ENCODE measurements at places on chromosomes 5 and 9.

GRCh38 chr9:7325995-7326394 is 473.6 kb downstream of the DMAC1 start:
- no peaks in the 10 kb centered on the region for H3K27me3 ChIP-seq
- H3K27ac ChIP-seq = no peak overlapping the region
- H3K4me3 ChIP-seq = no peak overlapping the region
- no peak for DNase-seq
- no peaks in the 10 kb centered on the region for H3K4me1 ChIP-seq

- peaks cover 18% of the 10 kb centered on the region for H3K4me1 ChIP-seq
- H3K27me3 ChIP-seq = no peaks in the 10 kb centered on the region
- DNase-seq = peak; percentile 91
Observed at GRCh38 chr9:133351908-133352634, 4.1 kb downstream of the RPL7A start.

DNA sequence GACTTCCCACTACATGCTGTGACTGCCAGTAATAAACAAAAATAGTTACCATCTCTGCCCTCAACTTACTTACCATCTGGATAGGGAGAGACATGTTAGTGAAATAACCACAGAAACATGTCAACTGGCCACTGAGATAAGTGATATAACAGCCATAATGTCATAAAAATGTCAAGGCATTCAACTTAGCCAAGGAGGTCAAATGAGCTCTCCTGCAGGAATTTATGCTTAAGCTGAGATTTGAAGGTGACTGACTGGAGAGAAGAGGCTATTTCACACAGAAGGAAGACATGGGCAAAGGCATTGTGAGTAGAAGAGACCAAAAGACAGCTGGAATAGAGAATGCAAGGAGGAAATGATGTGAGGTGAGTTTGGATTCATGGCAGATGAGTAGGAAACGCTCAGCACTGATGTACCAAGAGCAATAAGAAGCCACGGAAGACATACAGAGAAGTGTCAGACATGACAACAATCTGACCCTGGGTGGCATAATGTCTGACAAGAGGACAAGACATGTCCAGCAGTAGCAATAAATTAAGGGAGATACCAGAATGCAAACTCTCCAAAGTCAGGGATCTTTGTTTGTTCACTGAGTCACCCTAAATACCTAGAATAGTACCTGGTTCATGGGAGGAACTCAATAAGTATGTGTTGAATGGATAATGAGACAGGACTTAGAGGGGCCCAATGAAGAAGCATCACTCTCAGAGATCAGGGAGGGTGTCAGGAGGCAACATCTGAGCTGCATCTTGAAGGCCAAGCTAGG is 318.8 kb downstream of the ACTL7B start:
- H3K27me3 ChIP-seq = no peaks in the 10 kb centered on the region
- no peaks in the 10 kb centered on the region for H3K4me1 ChIP-seq
- H3K36me3 ChIP-seq = no peaks in the 10 kb centered on the region
- no peak overlapping the region for H3K4me3 ChIP-seq

DNA sequence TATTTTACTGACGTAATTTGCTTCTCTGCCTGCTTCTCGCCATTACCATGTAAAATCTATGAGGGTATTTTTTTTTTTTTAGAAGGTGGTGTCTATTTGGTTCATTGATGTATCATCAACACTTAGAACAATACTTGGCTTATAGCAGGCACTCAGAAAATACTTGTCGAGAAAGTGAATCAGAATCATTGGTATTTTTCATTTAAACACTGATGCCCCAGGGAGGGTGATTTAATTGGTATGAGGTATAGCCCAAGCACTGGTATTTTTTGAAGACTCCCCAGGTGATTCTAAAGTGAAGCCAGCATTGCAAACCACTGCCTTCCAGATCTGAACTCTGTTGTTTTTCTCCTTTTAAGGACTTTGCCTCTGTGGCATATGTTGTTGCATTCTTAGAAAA is 16.6 kb downstream of the PDZD2 start:
- no peak for DNase-seq
- H3K4me1 ChIP-seq = peaks cover 10% of the 10 kb centered on the region
- no peaks in the 10 kb centered on the region for H3K36me3 ChIP-seq
- H3K27me3 ChIP-seq = no peaks in the 10 kb centered on the region
- no peak overlapping the region for H3K4me3 ChIP-seq
- no peak overlapping the region for H3K27ac ChIP-seq

DNA sequence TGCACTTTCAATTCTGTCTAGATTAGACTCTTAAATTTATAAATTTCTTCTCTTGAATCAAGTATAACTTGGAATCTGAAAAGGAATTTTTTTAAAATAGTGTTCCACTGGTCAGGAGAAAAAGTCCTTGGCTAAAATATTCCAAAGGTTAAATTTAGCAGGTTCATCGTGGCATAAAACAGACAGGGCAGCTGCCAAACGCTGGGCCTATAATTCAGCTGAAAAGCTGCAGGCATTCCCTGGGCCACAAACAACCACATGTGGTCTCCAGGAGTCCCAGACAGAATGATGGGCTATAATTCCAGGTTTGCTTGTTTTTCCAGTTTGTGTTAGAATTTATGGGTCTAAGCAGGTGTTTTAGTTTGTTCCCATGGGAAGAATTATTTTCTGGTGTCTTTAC is 71.1 kb upstream of the RETREG1 start:
- H3K36me3 ChIP-seq = peaks cover 77% of the 10 kb centered on the region
- DNase-seq = no peak
- no peaks in the 10 kb centered on the region for H3K27me3 ChIP-seq
- H3K27ac ChIP-seq = no peak overlapping the region
- H3K4me3 ChIP-seq = no peak overlapping the region
- H3K4me1 ChIP-seq = no peaks in the 10 kb centered on the region

- H3K36me3 ChIP-seq = no peaks in the 10 kb centered on the region
- no peak overlapping the region for H3K4me3 ChIP-seq
- no peaks in the 10 kb centered on the region for H3K27me3 ChIP-seq
Observed at GRCh38 chr5:32745317-32745716, 34.2 kb downstream of the NPR3 start.

All from GM23338 (cell line).